Jurkat, Clone E6-1 (cell line): ENCODE measurements at places on chromosomes 5 and 9.
A peak's percentile ranks its signal among the peaks of the same experiment; 100 is the strongest.

GRCh38 chr9:121960665-121961064, 132.4 kb downstream of the TTLL11 start:
- no peak for DNase-seq

GRCh38 chr9:70613024-70613768, 198.7 kb upstream of the KLF9 start:
- DNase-seq = no peak

DNA sequence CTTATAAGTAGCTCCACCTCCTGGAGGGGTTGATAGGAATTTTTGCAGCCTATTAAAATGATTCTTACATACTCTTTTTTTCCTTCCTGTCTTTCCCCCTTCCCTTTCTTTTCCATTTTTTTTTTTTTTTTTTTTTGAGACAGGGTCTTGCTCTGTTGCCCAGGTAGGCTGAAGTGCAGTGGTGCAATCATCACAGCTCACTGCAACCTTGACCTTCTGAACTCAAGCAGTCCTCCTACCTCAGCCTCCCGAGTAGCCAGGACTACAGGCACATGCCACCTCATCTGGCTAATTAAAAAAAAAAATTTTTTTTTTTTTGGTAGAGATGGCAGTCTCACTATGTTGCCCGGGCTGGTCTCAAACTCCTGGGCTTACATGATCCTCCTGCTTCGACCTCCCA, 4.3 kb upstream of the TBC1D2 start:
- no peak for DNase-seq

- no peak for DNase-seq
These were observed 44.6 kb downstream of the POC5 start for GRCh38 chr5:75672616-75673015.

DNA sequence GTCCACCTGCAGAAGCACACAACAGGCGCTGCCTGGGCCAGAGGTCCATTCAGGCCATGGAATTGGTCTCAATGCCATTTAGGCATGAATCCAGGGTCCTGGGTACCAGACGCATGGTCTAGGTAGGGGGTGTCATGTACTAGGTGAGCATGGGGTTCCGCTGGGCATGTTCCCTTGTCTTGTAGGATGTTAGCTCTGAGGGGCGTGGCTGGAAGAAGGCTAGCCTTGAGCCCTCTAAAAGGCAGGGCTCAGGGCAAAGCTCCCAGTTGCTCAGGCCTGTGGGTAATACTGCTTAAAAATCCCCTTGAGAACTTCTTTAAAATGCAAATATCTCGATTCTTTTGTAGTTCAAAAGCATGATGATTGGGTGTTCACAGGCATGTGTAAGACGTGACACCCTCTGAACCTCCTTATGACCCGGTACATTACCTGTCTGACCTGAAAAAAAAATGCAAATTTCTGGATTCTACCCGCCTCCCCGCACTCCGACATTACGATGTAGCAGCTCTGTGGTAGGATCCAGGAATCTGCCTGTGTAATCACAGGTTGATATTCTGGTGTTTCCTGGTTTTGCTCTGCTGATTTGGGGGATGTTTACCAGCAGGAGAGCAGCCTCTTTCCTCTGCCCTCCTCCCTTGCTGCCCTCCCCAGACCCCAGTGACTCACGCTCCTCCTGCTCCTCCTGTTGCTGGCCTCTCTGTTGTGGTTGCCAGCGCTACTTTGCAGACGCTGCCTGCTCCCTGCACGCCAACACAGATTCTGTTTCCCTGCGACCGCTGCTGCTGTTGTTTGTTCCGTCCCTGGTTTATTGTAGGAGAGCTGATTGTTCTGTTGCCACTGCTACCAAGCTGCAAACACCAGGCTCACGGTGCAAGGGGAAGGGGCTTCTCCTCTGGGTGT, 5.7 kb downstream of the TMC1 start:
- DNase-seq = peak; percentile 57

DNA sequence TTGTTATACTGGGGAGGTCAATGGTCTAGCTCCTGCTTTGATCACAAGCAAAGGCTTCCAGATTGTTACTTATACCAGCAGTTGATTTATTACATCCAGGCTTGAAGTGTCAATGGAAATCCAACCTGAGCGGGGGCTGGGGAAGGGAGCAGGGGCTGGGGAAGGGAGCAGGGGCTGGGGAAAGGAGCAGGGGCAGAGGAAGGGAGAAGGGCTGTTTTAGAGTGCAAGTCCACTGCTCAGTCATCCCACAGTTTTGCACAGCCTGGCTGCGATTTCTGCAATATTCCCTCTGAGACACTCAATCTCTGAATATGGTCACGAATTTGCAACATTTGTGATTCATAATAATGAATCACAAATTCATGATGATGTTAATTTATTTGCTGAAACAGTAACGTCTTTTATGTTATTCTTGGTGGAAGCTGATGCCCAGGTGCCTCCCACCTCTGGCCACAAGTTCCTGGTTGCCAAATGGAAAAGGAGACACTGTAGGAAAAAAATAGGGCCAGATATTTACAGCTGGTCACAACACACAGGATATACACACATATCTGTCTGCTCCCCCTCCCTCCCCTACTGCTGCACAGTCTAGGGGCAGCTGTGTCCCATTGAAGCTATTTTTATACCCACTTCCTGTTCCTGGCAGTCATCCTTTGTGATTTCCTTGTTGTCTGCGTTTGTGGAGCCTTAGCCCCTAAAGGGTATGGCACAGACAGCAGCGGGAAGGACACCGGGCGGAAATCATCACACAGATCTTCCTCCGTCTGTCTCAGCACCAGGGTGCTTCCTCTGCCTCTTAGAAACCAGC, 325.1 kb downstream of the GADD45G start:
- peak; percentile 67 for DNase-seq

DNA sequence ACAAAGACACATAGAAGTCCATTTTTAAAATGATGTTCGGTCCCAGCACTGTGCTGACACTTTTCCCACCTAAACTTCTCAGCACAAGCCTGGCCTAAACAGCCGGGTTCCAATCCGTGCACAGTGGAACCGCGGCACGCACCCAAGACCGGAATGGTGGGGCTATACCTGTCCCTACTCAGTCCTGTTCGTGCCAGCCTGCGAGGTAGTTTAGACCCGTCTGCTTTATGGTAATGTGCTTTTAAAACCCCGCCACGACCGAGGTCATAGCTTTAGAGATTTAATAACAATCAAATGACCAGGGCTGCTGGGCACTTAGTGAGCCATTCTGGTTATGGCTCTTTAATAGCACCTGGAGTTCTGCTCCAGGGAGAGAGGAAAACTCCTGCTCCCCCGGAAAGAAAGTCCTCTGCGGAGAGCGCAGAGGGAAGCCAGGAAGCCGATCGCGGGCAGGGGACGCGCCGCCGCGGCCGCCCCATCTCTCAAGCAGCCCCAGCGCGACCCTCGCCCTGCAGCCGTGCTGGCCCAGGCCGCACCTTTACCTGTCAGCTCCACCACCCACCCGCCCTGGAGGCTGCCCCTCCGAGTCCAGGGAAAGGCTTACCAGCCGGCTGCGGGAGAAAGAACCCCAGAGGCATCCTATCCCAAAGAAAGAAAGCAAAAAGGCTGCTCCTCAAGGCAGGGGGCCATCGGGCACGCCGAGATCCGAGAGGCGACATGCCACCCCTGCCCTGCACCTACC, 511 bp downstream of the ARL15 start:
- no peak for DNase-seq

DNA sequence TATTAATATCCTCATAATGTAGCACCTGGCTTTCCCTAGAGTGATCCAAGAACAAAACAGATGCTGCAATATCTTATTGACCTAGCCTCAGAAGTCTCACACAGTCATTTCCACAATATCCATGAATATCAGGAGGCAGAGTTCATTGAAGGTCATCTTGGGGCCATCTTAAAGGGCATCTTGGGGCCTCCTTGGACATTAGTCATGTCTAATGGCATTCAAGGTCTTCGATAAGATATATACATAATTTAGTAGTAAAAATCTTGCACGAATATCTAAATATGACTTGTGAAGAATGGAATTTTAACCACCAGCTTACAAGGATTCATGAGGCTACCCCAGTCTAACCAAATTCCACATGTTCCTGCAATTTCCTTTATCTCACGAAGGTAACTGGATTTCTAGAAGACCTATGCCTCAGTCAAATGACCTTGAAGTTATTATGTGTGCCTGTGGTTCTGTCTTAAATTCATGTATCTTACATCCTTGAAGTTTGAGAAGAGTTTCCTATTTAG, 163.6 kb upstream of the SPEF2 start:
- DNase-seq = no peak

DNA sequence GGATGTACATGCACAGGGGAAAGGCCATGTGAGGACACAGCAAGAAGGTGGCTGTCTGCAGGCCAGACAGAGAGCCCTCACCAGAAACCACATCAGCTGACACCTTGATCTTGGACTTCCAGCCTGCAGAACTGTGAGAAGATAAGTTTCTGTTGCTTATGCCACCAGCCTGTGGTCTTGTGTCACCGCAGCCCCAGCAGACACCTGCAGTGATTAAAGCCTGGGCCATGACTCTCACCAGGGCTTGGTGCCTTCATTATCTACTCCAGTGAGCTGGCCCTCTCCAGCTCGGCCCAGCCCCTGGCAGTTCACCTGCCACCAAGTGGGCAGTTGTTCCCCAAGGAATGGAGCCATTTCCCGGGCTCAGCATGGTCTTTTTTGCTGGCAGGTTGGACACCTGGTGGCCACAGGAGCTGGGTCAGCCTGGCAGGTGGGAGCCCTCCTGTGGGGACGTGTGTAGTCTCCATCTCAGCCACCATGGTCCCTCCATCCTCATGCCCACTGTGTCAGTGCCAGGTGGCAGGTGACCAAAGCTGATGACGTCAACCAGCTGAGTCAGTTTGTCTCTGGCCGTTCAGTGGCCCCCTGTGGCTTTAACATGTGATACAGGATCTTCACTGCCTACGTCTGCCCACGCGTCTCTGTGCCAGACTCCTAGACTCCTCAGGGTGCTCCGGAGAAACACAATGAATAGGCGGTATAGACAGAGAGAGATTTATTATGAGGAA, 99.9 kb upstream of the PPP1R26 start:
- peak; percentile 8 for DNase-seq

- no peak for DNase-seq
These were observed 64.9 kb upstream of the TLE1 start for GRCh38 chr9:81754245-81754644.

GRCh38 chr5:165538065-165538464, 2032.6 kb downstream of the MAT2B start:
- DNase-seq = no peak

DNA sequence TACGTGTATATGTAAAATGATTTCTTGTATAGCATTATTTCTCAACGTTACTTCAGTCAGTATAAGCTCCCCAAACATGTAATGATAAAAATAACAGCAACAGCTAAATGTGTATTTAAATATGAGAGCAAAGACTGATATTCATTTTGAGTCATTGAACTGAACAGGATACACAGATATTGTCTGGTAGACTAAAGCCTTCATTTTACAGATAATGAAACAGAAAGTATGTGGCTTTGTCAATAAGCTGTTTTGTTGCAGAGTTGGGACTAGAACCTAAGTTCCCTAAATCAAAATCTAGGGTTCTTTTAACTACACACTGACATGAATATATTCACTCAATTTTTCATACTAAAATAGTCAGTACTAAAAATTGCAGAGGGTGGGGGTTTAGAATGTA, 80.4 kb upstream of the MARCHF11 start:
- no peak for DNase-seq

DNA sequence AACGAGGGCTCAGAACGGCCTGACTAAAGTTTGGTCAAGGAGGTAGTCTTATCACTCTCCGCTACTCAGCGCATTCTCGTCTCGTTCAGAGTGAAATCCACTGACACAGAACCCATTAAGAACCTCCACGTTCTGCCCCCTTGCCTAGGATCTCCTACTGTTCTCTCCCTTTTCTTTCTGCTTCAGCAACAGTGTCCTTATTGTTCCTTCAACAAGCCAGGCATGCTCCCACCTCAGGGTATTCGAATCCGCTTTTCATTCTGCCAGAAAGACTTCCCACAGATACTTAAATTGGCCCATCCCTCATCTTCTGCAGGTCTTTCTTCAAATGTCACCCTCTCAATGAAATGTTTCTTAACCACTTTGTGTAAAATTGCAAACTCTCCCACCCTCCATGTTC, 4.3 kb upstream of the ZNF354C start:
- no peak for DNase-seq
